ENCODE measurements at places on chromosomes 3 and 15.

DNA sequence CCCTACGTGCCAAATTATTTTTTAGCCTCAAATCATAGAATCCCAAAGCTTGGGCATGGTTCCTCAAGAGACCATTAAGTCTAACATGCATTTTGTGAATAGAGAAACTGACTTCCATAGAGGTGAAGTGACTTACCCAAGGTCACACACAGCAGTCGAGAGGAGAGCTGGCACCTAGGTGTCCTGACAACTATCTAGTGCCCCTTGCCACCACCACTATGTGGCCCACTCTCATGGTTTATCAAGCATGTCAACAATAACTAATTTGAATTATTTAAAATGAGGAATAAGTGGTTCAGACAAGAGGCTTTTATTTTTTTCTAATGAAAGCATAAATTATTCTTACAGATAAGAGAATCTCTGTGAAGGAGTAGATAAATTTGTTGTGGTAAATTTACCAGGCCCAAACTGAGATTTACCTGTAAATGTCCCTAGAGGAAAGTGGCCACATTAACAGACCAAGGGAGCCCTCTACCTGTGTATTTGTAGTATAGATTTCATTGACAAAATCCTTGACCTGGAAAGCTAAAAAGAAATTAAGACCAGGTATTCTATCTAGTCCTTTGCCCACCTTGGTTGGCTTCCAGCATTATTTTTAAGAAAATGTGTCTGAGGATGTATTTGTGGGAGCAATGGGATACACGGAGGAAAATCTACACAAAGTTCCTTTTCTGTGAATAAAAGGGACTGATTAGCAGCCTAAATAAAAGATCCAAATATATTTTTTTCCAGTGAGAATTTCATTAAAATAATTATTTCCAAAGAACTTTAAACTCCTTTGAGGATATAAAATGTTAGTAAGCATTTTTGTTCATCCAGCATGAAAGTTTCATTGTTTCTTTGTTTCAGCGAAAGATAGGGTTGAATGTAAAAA, 49.1 kb downstream of the IQCH start:
- no peak overlapping the region for H3K4me3 ChIP-seq
- no peaks in the 10 kb centered on the region for H3K27me3 ChIP-seq
- H3K36me3 ChIP-seq = no peaks in the 10 kb centered on the region
- no peak overlapping the region for H3K27ac ChIP-seq

- peak overlapping the region; percentile 49 for H3K27ac ChIP-seq
- H3K4me1 ChIP-seq = peaks cover 9% of the 10 kb centered on the region
- H3K4me3 ChIP-seq = peak overlapping the region; percentile 52
- no peaks in the 10 kb centered on the region for H3K27me3 ChIP-seq
- DNase-seq = peak; percentile 21
Measured at GRCh38 chr3:190323246-190323626, 990 bp upstream of the CLDN1 start.

GRCh38 chr3:193998628-193999195, 137.2 kb upstream of the HES1 start:
- H3K4me1 ChIP-seq = peaks cover 7% of the 10 kb centered on the region
- H3K27ac ChIP-seq = no peak overlapping the region
- H3K36me3 ChIP-seq = no peaks in the 10 kb centered on the region
- DNase-seq = no peak
- H3K4me3 ChIP-seq = no peak overlapping the region
- H3K27me3 ChIP-seq = no peaks in the 10 kb centered on the region

DNA sequence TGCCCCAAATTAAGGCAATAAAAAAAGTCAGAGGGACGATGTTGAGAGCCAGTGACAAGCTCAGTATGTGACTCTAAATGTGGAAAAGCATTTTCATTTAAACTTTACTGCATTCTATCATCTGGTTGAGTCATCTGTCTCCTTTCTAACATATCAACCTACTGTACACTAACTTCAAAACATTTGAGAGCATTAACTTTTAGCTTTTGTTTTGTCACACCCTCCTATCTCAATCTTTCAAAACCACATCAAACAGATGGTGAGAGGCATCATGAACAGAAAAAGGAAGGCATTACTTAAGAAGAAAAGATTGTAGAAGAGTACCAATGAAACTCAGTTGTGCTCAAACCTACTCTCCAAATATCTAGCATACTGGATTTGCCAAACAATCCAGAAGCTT, 4.8 kb downstream of the LRRC58 start:
- H3K27ac ChIP-seq = no peak overlapping the region
- no peaks in the 10 kb centered on the region for H3K27me3 ChIP-seq
- H3K4me3 ChIP-seq = no peak overlapping the region

DNA sequence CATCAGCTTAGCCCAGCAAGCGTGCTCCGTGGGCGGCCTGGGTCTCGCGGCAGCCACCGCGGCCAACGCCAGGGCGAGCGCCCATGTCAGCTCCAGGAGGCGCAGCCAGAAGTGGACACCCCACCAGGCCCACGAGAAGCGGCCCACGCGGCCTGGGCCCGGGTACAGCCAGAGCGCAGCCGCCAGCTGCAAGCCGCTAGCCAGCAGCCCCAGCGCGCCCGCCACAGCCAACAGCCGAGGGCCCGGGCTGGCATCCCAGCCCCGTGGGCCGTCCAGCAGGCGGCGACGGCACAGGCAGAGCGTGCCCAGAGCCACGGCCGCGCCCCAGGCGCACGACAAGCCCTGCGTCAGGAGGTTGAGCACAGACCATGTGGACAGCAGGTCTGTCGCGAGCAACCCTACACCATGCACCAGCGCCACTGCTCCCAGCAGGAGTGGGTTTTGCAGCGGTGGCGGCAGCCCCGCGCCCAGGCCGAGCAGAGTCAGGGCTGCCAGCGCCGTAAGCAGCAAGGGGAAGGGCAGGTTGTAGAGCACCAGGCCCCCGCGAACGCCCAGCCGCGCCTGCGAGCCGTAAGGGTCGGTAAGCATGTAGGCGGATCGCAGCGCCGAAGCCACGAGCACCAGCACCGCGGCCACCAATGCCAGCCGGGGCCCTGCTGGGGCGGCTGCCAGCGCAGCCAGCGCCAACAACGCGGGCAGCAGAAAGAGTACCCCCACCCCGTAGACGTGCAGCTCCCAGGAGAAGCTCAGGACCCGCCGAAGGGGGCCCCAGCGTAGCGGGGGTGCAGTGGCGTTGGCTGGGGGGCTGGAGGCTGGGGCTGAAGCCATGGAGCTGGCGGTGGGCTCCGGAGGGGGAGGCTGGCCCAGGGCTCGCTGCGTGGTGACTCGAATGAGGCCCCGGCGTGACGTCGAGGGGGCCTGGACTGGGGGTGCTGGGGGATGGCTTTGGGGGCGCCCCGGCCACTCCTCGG, 4.9 kb downstream of the PRRT3 start:
- DNase-seq = peak; percentile 77
- H3K27ac ChIP-seq = peak overlapping the region; percentile 57
- H3K27me3 ChIP-seq = no peaks in the 10 kb centered on the region

GRCh38 chr15:49468481-49468839, 45.4 kb downstream of the FGF7 start:
- DNase-seq = no peak
- H3K4me3 ChIP-seq = no peak overlapping the region
- H3K36me3 ChIP-seq = no peaks in the 10 kb centered on the region
- H3K4me1 ChIP-seq = peaks cover 2% of the 10 kb centered on the region
- no peak overlapping the region for H3K27ac ChIP-seq

DNA sequence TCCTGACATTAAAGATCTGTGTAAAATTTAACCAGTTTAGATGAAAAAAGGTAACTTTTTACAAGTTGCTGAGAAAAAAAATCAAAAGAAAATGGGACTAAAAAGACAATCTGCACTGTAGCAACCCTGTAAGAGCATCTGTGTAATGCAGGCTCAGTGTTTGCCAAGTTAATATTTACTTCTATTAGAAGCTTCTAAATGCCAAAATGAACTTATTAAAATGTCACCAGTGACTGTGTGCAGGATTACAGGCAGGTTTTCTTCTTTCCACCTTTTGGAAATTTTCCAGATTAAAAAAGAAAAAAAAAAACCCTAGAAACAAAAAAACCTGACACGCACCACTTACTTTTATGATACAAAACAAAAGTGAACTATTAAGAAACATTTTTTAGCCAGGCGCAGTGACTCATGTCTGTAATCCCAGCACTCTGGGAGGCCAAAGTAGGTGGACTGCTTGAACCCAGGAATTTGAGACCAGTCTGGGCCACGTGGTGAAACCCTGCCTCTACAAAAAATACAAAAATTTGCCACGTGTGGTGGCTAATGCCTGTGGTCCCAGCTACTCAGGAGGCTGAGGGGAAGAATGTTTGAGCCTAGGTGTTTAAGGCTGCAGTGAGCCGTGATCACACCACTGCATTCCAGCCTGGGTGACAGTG, 87.2 kb downstream of the TJP1 start:
- H3K27ac ChIP-seq = no peak overlapping the region
- no peaks in the 10 kb centered on the region for H3K36me3 ChIP-seq
- H3K4me1 ChIP-seq = no peaks in the 10 kb centered on the region

DNA sequence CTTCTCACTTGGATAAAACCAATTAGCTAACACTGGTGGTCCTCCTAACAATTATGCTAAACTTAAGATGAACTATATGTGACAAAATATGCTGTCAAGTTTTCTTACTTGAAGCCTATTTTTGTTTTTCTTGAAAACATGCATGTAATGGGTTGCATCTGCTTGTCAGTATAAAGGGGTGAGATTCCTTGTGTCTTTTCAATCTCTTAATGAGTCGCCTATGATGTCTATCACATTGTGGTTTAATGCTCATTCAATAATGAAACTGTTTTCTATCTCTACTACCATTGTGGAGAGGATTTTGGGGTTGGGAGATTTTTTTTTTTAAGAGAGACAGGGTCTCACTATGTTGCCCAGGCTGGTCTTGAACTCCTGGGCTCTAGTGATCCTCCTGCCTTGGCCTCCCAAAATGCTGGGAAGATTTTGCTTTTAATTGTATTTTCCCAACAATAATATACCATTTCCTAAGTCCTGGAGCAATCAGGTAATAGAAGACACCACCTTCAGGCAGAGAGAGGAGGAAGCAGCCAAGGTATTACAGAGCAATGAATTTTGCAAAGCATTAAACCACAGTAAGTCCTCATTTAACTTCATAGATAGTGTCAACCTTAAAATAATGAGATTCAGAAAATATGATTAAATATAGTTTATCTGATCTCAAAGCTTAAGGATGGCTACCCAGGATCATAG, 17.4 kb upstream of the TRMT10C start:
- H3K36me3 ChIP-seq = no peaks in the 10 kb centered on the region
- H3K4me1 ChIP-seq = no peaks in the 10 kb centered on the region
- H3K27ac ChIP-seq = no peak overlapping the region
- no peaks in the 10 kb centered on the region for H3K27me3 ChIP-seq
- no peak overlapping the region for H3K4me3 ChIP-seq

GRCh38 chr3:129605203-129605921, 1.1 kb downstream of the PLXND1 start:
- DNase-seq = no peak
- no peaks in the 10 kb centered on the region for H3K27me3 ChIP-seq
- peak overlapping the region; percentile 28 for H3K27ac ChIP-seq
- H3K4me1 ChIP-seq = peaks cover 11% of the 10 kb centered on the region
- peak overlapping the region; percentile 44 for H3K4me3 ChIP-seq

GRCh38 chr15:47414207-47414606, 303.1 kb upstream of the SEMA6D start:
- peaks cover 6% of the 10 kb centered on the region for H3K4me1 ChIP-seq
- DNase-seq = no peak
- no peaks in the 10 kb centered on the region for H3K27me3 ChIP-seq
- no peak overlapping the region for H3K27ac ChIP-seq
- no peaks in the 10 kb centered on the region for H3K36me3 ChIP-seq

GRCh38 chr3:72724070-72724469, 124.2 kb downstream of the SHQ1 start:
- no peaks in the 10 kb centered on the region for H3K27me3 ChIP-seq
- no peaks in the 10 kb centered on the region for H3K36me3 ChIP-seq
- no peaks in the 10 kb centered on the region for H3K4me1 ChIP-seq
- no peak overlapping the region for H3K4me3 ChIP-seq
- DNase-seq = no peak

- no peak for DNase-seq
- H3K27ac ChIP-seq = no peak overlapping the region
- no peak overlapping the region for H3K4me3 ChIP-seq
Measured at GRCh38 chr15:56869573-56869972, 48.9 kb upstream of the TCF12 start.

- peaks cover 5% of the 10 kb centered on the region for H3K4me1 ChIP-seq
- DNase-seq = no peak
- no peaks in the 10 kb centered on the region for H3K27me3 ChIP-seq
- H3K27ac ChIP-seq = no peak overlapping the region
- no peak overlapping the region for H3K4me3 ChIP-seq
Measured at GRCh38 chr3:43094851-43095250, 11.0 kb downstream of the POMGNT2 start.

- H3K36me3 ChIP-seq = no peaks in the 10 kb centered on the region
- no peaks in the 10 kb centered on the region for H3K27me3 ChIP-seq
- no peak overlapping the region for H3K4me3 ChIP-seq
- no peak overlapping the region for H3K27ac ChIP-seq
- H3K4me1 ChIP-seq = no peaks in the 10 kb centered on the region
Measured at GRCh38 chr3:5466717-5467116, 279.2 kb downstream of the EDEM1 start.

DNA sequence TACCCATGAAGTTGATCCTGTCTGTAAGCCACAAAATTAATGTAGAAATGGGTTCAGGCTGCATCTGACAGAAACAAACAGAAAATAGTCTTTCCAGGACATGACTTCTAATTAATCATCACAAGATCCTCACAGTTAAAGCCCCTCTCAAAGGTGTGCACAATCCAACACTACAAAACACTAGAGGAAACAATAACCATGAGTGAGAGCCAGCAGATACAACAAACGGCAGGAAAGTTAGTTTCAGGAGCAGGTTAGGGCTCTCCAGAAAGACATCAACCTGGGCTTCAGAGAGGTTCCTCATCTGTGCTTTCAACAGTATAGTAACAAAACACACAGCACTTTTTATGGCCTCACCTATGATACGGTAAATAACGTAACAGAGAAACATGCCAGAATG, 42.8 kb downstream of the DPH3 start:
- H3K4me1 ChIP-seq = peaks cover 1% of the 10 kb centered on the region
- H3K27me3 ChIP-seq = no peaks in the 10 kb centered on the region
- no peak for DNase-seq
- H3K4me3 ChIP-seq = no peak overlapping the region

DNA sequence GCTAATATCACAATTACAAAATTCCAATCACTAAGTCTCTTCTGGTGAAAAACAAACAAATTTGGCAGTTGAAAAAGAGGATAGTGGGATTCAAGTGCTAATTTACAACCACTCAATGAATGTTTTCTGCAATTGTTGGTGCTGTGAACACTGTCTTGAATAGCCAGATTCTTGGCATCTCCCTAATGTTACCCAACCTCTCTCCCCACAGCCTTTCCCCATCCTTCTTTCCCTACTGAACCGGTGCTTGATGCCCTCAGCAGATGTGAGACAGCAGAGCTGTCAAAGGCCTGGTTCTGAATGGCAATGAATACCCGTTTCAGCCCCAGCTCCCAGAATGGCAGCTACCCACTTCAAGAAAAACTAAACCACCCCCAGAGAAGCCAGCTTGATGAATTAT, 22.5 kb upstream of the BHLHE40 start:
- H3K4me3 ChIP-seq = no peak overlapping the region
- no peak for DNase-seq
- no peaks in the 10 kb centered on the region for H3K27me3 ChIP-seq
- H3K27ac ChIP-seq = no peak overlapping the region
- no peaks in the 10 kb centered on the region for H3K36me3 ChIP-seq
- no peaks in the 10 kb centered on the region for H3K4me1 ChIP-seq
